Activated CD8-positive, alpha-beta memory T cell treated with anti-CD3 and anti-CD28 coated beads for 1 hour (primary cell): ENCODE measurements at places on chromosomes 12 and 14.

DNA sequence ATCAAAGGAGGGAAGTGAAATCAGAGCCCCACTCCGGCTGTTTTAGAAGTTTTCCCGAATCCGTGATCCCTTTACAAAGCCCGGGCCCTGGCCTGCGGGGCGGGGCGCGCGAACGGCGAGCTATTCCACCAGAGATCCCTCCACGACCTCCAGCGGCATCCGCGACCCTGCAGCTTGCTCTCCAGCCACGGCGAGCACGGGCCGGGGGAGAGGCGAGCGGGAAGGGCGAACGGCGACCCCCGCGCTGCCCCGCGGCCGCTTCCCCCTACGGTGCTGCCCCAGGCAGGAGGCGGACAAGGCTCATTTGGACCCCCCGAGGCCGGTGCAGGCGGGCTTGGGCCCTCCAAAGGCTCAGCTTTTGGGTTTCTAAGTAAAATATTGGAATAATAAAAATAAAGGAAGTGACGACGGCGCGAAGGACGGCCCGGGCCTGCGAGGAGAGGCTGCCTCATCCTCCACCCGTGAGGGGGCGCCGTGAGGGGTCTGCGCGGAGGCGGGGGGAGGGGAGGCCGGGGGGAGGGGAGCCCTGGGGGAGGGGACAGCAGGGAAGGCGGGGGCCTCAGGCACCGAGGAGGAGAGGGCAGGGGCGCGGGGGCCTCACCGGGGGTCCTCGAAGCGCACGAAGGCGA, 613 bp downstream of the SRSF9 start:
- peak; percentile 25 for DNase-seq

DNA sequence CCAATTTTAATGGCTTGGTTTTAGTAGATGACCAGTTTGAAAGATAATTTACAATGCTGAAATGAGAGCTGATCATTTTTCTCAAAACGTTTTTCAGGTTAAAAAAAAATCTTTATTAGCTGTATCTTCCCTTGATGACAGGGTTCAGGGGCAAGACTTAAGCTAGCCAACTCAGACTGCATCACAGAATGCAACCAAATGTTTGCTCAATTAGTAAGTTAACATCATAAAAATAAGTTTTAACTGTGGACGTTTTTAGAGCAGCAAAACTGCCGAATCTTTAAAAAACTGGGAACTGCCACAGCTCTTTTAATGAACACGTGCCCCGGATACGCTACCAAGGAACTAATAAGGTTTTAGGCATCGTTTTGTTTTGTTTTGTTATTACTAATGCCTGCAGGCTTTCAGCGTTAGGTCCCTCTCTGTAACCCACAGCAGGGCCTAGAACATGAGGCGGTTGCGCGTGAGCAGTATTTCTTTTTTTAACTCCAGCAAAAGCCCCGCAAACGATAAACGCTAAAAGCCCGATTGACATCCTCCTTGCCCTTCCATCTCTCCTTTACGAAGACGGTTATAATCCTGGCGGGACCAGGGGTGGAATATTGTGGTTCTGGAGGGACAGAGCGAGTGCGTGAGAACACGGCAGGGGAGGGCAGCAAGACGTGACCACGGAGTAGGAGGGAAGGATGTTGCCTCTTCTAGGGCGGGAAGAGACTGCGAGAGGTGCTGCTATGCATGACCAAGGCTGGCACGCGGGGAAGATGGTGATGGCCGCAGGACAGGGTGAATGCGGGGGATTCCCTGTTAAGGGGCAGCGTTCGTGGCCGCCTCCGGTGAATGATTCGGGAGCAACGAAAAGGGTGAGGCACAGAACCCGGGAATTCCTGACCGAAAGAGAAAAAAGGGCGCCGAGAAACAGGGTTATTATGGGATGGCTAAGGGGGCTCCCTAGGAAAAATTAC, 652 bp downstream of the SUPT16H start:
- DNase-seq, result peak; percentile 15

- peak; percentile 15 for DNase-seq
These were observed 44.5 kb downstream of the SLC38A6 start for GRCh38 chr14:61025251-61026223.

- DNase-seq, result no peak
These were observed 56.3 kb upstream of the CPNE8 start for GRCh38 chr12:38961683-38962082.

GRCh38 chr14:87084908-87085307, 908.1 kb downstream of the GALC start:
- no peak for DNase-seq

DNA sequence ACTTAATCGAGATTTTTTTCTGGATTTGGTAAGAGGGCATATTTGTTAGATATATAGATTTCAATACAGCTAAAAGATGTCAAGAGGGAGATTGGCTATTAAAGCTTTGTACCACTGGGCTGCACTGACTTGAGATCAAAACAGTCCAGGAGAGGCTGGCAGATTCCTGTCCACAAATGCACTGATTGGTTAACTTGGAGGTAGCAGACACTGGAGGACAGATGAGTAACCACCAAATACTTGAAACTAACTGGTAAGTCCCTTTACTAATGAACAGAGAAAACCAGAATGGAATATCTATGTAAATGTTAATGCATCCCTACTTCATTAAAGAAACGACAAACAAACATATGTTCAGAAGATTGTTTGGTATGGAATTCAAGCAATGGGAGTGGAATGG, 416.6 kb downstream of the LRIG3 start:
- DNase-seq, result no peak
